Hair follicular keratinocyte (primary cell): ENCODE measurements at places on chromosomes 16 and 17. TPM values are rescaled to one million over a fixed set of nuclear protein-coding genes. Genes with fewer than 3 reads are reported as not detected.

Gene C16orf96
- not detected in 2 replicates for total RNA-seq

Gene USH1G
- 0.27 and 0.70 TPM in 2 replicates for total RNA-seq

Gene DNAJA3
- total RNA-seq = 53.5 and 69.5 TPM in 2 replicates

Gene FLII
- total RNA-seq = 378 and 446 TPM in 2 replicates

Gene MAF
- total RNA-seq = 1.4 and 9.8 TPM in 2 replicates

Gene PRSS22
- total RNA-seq = 0.34 and 2.8 TPM in 2 replicates

Gene ARL5C
- total RNA-seq = not detected in 2 replicates

Gene PDPR
- 6.6 and 6.9 TPM in 2 replicates for total RNA-seq

Gene CACNG5
- not detected in 2 replicates for total RNA-seq

Gene LGALS9
- total RNA-seq = not detected in 2 replicates

Gene ZNF689
- total RNA-seq = 4.9 and 5.8 TPM in 2 replicates

Gene PLEKHG4
- total RNA-seq = 2.6 and 5.2 TPM in 2 replicates

Gene C17orf113
- total RNA-seq = 0.16 and 0.38 TPM in 2 replicates

Gene IRX3
- 7.7 and 8.7 TPM in 2 replicates for total RNA-seq

Gene USP43
- 6.9 and 11.4 TPM in 2 replicates for total RNA-seq
